Thymus (tissue), 14 donors: ENCODE measurements at places on chromosomes 1 and 21. TPM values are rescaled to one million over a fixed set of nuclear protein-coding genes. Genes with fewer than 3 reads are reported as not detected.

- DNase-seq, result peak; percentile 41
Measured at GRCh38 chr1:79193211-79194079, 186.9 kb upstream of the ADGRL4 start.

GRCh38 chr1:30904191-30904961 lies 4.2 kb downstream of the SDC3 start:
- DNase-seq, result no peak

GRCh38 chr1:169931795-169932231 lies 38.1 kb upstream of the SCYL3 start:
- DNase-seq, result no peak

CCDC30 gene
- total RNA-seq, result 1.9 TPM

MPL gene
- total RNA-seq, result 0.05 TPM

LAMC2 gene
- total RNA-seq, result 8.2 TPM
